ENCODE measurements at places on chromosomes 2 and 18.

DNA sequence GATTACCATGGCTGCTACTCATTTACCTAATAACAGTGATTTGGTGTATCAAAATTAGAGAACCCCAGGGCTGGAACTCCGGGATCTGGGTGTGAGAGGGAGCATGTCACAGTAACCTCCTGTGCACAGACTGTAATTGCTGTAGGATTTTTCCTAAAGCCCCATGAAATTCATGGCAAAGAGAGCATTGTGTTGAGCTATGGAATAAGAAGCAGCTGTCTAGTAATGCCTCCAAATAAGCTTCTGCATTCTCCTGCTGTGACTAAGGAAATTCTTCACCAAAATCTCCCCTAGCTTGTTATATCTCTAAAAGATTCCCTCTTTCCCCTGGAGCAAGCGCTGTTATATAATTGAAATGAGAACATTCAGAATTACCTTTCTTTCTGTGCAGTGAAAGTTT lies 158.1 kb upstream of the SPATS2L start:
- DNase-seq: peak; percentile 98

DNA sequence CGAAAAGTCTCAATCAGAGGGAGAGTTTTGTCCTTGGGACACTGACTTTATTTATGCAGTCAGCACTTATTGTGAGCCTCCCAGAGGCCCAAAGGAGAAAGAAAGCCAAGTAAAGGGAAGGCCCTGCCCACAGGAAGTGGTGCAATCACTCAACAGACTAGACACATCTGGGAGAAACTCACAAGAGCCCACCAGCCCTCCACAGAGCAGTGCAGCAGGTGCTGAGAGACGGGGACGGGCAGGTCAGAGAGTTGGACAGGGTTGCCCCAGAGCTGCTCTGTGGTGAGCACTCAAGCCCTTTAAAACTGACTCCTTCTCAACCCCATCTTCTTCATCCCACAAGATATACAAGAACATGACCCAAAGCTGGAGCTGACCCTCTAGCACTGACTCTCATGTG lies 96.0 kb downstream of the TFCP2L1 start:
- DNase-seq: no peak

DNA sequence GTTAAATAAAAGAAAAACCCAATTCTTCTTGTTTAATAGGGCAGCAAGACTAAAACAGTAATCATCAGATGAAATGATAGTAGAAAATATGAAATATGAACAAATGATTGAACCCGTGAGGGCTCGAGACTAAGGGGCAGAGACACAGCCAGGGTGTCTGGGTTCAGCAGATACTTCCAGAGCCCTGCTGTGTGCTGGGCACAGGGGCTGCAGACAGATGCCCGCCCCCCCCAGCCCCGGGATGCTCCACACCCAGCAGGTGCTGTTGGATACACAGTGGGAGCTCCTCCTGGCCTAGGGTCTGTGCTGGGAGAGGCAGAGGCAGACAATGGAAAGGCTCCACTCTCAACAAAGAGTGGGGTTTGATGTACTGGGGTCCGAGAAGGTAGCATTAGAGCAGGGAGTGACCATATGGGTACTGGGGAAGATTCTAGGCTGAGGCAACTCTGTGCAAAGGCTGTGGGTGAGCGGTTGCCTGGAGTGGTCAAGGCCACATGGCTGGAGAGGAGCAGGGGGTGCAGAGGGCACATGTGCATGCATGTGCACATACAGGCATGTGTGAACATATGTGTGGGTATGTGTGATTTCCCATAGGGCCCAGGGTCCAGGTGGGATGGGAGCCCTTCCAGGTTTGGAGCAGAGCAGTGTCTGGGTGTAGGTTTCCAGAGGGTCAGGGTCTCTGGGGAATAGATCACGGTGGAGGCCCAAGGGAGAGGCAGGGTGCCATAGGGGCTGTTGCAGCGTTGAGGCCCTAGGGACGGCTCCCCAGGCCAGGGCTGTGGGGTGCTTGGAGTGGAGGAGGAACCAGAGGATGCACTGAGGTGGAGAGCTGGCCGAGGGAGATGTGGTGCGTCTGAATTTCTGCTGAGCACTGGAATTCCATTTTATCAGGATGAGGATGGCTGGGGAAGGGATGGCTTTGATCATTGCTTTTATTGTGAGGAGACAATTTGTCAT lies 36.7 kb downstream of the LDLRAD4 start:
- DNase-seq: no peak

GRCh38 chr2:240568678-240569522 lies 616 bp downstream of the RNPEPL1 start:
- DNase-seq: peak; percentile 32

GRCh38 chr2:220521551-220521950 lies 894.1 kb downstream of the SLC4A3 start:
- no peak for DNase-seq

- DNase-seq: no peak
Observed at GRCh38 chr2:32963941-32964340, 17.2 kb downstream of the LTBP1 start.

DNA sequence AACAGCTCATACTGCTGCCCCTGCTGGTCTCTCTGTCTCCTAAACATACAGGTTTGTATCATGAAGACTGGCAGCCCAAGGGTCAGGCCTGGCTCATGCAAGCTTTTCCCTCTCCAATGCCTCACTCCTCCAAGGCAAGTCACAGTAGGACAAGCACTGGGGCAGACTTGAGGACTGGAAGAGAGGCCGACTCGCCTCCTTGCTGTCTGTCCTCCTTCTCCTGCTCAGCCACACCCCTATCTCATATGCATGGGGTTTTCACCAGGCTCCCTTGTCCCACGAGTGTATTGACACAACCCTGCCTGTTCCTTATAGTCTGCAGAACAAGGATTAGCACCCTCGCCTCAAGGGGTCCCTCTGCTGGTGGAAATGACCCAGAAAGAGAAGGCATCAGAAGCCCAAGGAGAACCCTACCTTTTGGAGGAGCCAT lies 223.7 kb downstream of the SOX11 start:
- peak; percentile 69 for DNase-seq

DNA sequence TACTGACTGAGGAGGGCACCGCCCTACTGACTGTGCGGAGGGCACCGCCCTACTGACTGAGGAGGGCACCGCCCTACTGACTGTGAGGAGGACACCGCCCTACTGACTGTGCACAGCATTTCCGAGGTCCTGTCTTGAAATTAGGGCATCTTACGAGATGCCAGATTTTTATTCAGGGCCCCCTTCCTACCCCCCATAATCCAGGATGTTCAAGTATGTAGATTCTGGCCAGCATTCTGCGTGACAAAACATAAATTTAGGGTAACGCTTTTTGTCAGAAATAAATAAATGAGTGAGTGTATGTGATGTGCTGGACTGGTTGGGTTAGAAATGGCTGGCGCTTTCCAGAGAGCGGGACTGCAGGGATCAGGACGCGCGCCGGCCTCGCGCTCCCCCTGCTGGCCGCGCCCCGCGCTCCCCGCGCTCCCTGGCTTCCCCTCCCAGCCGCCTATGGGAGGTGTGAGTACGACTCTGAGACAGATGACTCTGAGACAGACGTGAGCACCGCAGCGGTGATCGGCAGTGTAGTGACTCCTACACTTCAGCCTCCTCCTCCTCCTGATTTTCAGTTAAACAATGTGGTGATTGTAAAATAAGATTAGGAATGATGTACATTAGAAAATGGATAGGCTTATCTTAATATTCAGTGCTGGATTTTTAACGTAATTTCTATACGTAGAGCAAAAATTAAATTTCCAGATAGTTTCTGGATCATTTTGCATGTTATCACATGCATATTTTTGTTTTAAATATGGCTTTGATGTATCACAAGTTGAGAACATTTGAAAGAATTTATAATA lies 149.2 kb upstream of the NFATC1 start:
- DNase-seq: no peak

- no peak for DNase-seq
Observed at GRCh38 chr2:1698188-1698945, 45.9 kb downstream of the PXDN start.

DNA sequence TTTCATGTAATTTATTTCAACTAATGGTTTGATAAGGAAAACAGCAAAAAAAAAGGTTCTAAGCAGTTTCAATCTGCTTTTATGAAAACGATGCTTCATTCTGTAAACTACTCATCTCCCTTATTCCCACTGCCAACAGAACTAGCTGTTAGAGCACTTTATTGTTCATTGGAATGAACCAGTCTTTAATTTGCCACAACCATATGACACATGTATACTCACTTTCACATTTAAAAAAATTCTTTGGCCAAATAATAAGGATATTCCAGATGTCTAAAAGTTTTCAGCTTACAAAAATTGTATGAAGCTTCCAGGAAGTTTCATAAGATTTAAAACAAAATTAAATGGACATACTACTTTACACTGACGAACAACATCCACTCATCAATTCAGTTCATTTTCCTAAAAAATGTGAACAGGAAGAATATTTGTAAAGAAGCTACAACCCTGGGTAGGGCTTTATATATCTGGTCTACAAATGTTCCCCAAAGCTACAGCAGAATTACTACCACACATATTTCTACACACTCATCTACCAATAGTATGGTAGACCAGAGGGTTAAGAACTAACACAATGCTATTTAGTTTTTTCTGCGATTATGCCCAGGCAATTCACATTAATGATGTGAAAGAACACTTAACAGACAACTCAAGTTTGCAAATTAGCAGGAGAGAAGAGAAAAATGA lies 37.7 kb downstream of the ZNF521 start:
- DNase-seq: no peak
